Mucosa of gallbladder (tissue), 1 donor: ENCODE measurements at places on chromosomes 7 and 10.

- no peak for DNase-seq
Measured at GRCh38 chr7:24833549-24833948, 76.3 kb upstream of the GSDME start.

- no peak for DNase-seq
Measured at GRCh38 chr10:111724121-111724520, 459.4 kb downstream of the GPAM start.

GRCh38 chr7:99380032-99380822 lies 5.7 kb downstream of the ARPC1B start:
- DNase-seq: peak; percentile 46

- no peak for DNase-seq
Measured at GRCh38 chr7:151709141-151710038, 167.5 kb downstream of the PRKAG2 start.

GRCh38 chr7:154777489-154777888 lies 225.4 kb downstream of the PAXIP1 start:
- DNase-seq: no peak

DNA sequence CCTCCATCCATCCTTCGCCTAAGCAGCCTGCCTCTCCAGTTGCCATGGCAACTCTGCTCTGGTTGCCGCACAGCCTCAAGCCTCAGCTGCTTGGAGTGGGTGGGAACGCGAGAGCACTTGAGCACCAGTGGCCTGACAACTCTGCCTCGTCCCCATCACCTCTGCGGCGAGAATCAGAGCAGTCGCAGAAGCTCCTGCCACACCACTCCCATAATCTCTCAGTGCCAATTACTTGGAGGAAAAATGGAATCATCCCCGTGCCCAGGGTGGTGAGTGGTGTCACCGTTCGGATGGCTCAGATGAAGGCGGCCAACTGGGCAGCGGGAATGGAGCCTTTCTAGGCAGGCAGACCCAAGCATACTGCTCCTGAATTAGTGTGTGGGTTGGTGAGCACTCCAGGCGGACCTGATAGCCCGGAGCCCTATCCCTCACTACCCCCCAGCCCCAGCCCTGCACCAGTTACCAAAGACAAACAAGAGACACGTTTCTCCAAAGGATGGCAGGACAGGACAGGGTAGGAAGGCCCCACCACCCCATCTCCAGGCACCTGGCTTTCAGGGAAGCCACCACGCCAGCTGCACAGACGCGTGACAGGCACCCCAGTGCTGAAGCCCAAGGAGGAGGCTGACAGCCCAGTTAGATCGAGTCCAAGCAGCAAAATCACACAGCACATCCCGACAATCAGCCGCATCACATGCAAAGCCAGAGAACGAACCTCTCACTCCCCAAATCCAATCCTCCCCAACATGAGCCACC lies 335.4 kb downstream of the PTPRN2 start:
- no peak for DNase-seq
